Femur (tissue), 1 donor: ENCODE measurements at places on chromosomes 5 and 9.

DNA sequence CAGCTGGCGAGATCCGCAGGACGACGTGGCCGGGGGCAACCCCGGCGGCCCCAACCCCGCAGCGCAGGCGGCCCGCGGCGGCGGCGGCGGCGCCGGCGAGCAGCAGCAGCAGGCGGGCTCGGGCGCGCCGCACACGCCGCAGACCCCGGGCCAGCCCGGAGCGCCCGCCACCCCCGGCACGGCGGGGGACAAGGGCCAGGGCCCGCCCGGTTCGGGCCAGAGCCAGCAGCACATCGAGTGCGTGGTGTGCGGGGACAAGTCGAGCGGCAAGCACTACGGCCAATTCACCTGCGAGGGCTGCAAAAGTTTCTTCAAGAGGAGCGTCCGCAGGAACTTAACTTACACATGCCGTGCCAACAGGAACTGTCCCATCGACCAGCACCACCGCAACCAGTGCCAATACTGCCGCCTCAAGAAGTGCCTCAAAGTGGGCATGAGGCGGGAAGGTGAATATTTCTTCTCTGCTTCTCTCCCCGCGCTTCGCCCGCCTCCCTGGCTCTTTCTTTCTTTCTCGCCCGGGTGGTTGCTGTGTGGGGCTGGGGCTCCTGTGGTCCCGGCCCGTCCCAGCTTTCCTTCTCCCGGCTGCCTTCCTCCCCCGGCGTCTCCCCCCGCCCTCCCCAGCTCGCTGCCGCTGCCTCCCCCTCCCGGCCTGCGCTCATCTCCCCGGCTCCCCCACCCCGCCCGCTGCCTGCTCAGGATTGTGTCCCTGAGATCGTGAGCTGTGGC lies 2.2 kb downstream of the NR2F1 start:
- DNase-seq, result no peak

DNA sequence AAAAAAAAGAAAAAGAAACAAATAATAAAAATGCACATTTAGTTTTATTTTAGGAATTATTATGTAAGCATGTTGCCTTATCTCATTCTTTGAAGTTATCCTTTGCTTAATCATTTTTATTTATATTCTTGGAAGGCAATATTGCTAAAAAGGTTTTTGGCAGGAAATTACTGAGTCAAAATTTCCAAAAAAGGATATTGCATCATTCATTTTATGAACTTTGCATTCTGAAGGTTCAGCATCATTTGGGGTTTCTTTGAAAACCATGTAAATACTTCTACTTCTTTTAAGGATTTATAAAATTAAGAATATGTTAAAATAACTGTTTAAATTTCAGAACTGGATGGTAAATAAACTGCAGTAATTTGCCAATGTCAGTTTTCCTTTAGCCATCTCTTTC lies 94.2 kb upstream of the CTNND2 start:
- no peak for DNase-seq

DNA sequence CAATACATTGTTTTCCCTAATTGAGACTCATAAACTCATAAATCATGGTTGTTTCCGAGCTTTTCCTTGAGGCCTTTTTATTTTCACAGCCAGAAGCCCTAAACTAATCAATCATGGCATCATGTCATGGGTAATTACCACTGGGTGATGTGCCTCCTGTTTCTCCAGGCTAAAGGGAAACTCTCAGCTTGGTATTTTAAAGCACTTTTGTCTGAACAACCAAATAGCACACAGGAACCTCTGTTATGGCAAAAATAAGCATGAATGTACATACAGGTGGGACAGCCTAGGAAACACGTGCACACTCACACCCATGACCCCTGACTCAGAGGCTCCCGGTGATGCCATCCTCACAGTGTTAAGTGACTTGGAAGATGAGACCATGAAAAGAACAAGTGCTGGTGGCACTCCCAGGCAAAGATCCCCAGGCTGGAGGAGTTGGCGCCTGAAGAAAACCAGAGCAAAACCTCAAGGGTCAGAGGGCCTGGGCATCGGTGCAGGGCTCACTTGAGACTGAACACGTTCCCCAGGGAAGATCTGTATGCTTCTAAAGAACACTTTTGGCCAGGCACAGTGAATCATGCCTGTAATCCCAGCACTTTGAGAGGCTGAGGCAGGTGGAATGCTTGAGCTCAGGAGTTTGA lies 154.3 kb downstream of the ROR2 start:
- no peak for DNase-seq

- no peak for DNase-seq
These were observed 19.9 kb downstream of the GOLM1 start for GRCh38 chr9:86079421-86079831.

- DNase-seq, result no peak
These were observed 31.8 kb upstream of the ERAP2 start for GRCh38 chr5:96844481-96844990.

- DNase-seq, result no peak
These were observed 84.9 kb downstream of the ZNF608 start for GRCh38 chr5:124661317-124662141.

GRCh38 chr5:129768735-129769134 lies 20.8 kb downstream of the MINAR2 start:
- no peak for DNase-seq

DNA sequence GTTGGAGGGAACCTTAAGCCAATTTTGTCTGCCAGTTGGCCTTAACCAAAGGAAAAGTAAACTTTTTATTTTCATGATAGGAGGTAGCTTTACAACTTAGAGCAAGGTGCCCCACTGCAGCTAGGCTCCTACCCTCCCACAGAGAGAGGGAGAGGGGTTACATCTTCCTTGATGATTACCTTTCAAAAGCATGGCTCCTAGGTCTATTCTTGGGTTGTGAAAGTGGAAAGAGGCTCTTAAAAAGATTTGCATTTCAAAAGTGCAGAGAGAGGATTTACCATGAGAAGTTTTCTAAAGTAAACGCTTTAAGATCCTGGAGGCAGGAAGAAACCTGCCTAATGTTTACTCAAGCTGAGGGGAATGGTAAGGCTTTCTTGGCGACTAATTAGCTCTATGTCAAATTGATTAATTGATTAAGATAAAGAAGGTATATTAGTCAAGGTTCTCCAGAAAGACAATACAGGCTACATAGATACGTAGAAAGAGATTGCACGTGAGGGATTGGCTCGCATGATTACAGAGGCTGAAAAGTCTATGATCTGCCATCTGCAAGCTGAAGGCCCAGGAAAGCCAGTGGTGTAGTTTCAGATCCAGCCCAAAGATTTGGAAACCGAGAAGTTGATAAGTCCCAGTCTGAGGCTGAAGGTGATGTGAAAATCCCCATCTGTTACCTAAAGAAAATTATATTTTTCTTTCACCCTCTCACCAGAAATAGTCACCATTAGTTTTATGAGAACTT lies 333.8 kb upstream of the CTNND2 start:
- no peak for DNase-seq

DNA sequence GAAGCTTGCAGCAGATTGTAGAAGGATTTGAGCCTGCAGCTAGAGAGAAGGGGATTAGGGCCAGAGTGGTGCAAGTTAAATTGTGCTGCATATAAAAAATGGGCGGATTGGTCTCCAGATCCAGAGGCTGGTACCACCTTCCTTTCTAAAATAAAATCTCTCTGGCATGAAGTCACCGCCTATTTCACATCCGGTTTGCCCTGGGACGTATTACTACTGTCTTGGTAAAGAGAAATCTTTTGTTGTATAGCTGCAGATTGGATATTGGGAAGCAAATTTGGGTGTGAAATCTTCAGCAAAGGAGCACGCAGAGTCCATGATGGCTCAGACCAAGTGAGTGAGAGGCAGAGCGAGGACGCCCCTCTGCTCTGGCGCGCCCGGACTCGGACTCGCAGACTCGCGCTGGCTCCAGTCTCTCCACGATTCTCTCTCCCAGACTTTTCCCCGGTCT lies at the start of gene GABRA1:
TSS of gene GABRA1 (plus strand) at position 180 of the 451 bp plus-strand sequence. CDS start 2,691 bp downstream, outside the sequence.
- peak; percentile 17 for DNase-seq

DNA sequence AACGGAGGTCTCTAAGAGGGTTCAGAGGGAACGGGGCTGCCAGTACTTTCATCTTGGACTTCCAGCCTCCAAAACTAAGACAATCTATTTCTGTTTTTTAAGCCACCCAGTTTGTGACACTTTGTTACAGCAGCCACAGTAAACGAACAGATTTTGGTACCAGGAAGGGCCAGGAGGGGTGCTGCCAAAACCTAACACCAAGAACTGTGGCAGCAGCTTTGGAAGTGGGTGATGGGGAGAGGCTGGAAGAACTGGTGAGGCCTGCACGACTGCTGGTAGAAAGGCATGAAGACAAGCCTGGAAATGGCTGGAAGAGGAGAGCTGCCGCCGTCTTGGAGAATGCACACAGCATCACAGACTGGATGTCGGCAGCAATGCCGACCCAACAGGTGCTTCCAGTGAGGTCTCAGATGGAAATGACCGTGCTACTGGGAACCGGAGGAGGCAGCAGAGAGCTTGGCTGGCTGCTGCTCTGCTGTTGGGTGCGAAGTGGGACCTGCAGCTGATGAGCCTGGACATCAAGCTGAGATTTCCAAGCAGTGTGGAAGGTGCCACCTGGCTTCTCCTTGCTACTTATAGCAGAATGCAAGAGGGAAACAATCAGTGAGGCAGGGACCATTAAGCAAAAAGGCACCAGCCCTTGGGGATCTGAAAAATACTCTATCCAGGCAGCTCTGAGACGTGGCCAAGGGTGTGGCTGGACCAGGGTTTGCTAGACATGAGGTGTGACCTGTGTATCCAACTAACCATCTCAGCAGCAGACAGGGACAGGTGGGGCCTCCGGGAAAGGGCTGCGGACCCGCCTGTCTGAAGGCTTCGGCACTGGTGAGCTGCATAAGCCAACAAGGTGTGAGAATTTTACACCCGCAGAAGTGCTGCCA lies 4.7 kb upstream of the TMEM210 start:
- no peak for DNase-seq

GRCh38 chr9:97845130-97845529 lies 7.9 kb upstream of the FOXE1 start:
- no peak for DNase-seq

DNA sequence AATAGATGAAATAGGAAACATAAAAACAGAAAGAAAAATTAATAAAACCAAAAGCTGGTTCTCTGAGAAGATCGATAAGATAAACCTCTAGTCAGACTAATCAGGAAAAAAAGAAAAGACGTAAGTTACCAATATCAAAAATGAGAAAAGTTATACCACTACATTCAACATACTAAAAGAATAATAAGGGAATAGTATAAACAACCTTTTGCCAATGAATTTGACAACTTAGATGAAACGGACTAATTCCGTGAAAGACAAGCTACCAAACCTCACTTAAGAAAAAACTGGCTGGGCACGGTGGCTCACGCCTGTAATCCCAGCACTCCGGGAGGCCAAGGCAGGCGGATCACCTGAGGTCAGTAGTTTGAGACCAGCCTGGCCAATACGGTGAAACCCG lies 7.5 kb downstream of the KIF3A start:
- no peak for DNase-seq

GRCh38 chr5:122083535-122083934 lies 5.5 kb upstream of the LOX start:
- DNase-seq, result no peak

- DNase-seq, result no peak
These were observed 371.2 kb downstream of the NFIB start for GRCh38 chr9:13942695-13943094.

- DNase-seq, result no peak
These were observed 228.2 kb downstream of the TLE1 start for GRCh38 chr9:81461196-81461595.

GRCh38 chr5:93831449-93831848 lies 90.0 kb upstream of the POU5F2 start:
- DNase-seq, result no peak

- DNase-seq, result no peak
These were observed 69.1 kb upstream of the TJP2 start for GRCh38 chr9:69104830-69105527.

DNA sequence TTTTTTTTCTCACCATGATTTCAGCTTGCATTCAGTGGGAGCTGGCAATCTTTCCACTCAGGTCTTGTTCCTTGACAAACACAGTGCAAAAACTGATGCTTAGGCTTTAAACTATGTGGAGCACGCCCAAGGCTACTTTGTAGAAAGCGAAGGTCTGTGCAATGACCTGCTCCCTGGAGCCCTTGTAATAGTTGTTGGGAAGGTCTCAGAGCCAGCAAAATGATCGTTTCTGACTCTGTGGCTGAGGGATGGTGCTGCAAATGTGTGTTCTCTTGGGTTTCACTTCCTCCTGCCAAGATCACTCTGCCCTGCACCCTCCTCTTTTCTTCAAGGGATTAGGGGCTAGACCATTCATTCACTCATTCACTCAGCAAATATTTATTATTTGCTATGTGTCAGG lies 249.7 kb upstream of the MAP3K1 start:
- DNase-seq, result no peak

- DNase-seq, result peak; percentile 82
These were observed 121.6 kb upstream of the ERCC6L2 start for GRCh38 chr9:95753762-95754465.

DNA sequence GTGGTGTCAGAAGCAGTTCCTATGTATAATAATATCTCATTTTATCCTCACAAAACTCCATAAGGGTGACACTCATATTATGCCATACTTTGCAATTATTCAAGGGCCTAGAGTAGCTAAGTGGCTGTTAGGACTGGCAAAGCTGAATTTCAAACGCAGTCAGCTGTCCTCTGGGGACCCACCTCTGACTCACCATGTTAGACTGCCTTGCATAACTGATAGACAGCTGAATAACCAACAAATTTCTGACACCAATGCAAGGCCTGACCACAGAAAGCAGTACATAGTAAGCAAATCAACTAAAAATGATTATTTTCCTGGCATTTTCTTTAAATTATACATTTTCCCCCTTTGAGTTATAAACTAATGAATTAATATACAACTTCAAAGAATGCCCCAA lies 251.6 kb upstream of the PTGER4 start:
- DNase-seq, result no peak

- no peak for DNase-seq
These were observed 14.5 kb upstream of the SPATA31E1 start for GRCh38 chr9:87868175-87868574.

DNA sequence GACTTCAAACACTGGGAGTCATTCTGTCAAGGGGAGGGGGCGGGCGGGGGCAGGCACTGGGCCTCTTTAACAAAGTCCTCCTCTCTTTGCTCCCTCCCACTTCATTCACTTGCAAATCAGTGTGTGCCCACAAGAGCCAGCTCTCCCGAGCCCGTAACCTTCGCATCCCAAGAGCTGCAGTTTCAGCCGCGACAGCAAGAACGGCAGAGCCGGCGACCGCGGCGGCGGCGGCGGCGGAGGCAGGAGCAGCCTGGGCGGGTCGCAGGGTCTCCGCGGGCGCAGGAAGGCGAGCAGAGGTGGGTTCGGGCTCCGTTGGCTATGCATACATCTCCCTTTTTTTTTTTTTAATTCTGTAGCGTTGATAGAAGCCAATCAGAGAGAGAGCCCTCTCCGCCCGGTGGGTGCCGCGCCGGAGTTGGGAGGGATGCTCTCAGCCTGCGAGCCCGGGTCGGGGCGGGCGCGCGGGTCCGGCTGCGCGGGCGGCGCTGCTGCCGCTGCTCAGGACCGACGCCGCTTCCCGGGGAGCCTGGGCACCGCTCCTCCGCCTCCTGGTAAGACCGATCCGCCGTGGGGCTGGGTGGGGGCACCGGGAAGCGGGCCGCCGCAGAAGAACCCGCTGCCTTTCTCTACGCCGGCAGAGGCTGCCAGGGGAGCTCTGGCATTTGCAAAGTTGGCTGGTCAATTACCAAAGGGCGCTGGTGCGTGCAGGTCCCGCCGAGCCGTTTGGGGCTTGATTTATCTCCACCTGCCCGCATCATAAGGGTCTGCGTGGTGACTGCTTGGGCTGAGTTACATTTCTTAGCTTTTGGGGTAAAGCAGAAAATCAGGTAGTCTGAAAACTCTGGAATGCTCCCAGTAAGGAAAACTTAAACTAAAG lies at the start of gene CDH6:
TSS of gene CDH6 (plus strand) at position 96 of the 877 bp plus-strand sequence. CDS start 73,788 bp downstream, outside the sequence.
- DNase-seq, result peak; percentile 31
